ENCODE measurements at places on chromosomes 1 and 21. TPM values are rescaled to one million over a fixed set of nuclear protein-coding genes. Genes with fewer than 3 reads are reported as not detected.

DNA sequence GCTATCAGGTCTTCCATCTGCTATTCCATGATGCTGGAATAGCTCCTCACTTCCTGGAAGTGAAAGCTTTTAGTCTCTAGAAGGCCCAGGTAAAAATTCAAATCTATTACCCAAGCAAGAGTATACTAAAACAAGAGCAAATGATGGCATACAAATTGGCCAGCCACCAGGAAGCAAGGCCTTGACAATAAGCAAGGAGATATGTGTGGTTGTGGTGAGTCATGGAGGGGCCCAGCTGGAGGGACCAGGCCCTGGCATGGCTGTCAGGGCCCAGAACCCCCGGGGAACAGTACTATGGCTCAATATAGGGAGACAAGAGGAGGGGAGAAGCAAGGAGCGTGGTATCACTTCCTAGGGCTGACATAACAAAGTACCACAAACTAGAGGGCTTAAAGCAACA, 358.7 kb downstream of the RRAGC start:
- DNase-seq: no peak

- DNase-seq: no peak
These were observed 13.3 kb downstream of the OR2B11 start for GRCh38 chr1:247444571-247444970.

DNA sequence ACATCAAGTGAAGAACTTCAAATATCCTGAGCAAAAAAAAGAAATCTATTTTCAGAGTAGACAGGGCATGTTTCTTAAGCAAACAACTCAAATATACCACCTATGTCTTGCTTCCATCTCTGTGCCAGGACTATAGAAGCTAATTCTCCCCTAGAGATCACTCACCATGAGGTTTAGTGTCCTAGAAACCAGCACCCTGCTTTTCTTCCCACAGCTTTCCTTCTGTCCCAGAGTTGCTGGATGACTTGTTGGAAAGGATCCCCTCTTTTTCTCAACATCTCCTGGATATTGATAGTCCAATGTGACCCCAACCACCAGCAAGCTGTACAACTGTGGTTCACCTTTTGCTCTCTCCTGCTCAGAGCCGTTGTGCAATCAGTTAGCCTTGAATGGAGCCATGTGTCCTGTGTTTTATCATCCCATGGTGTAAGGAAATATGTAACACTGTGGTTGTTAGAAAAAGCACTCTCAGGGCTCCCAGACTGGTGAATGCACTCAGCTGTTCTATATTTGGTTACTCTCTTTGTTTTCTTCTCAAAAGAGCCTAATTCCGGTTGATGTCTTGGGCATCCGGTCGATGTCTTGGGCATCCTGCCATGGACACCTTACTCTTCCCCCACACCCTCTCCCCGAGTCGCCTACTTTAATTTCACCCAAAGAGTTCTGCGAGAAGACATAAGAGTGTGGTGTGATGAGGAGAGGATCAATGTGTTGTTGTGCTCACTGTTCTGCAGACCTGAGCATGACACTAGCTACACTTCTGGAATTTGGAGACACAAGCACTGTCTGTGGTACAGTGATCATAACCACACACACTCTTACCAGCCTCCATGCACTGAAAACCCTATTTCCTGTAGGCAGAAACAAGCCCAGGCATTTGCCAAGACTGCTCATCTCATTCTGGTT, 1.7 kb downstream of the TNFSF4 start:
- DNase-seq: peak; percentile 57

GRCh38 chr1:161932668-161933067, 91.0 kb downstream of the OLFML2B start:
- DNase-seq: no peak

GRCh38 chr1:54487571-54488050, 60.4 kb upstream of the ACOT11 start:
- no peak for DNase-seq

GRCh38 chr1:205962821-205963221, 19.6 kb upstream of the SLC26A9 start:
- no peak for DNase-seq

- DNase-seq: peak; percentile 27
These were observed 5.0 kb downstream of the WNT3A start for GRCh38 chr1:228011721-228012311.

- DNase-seq: no peak
These were observed 99.8 kb upstream of the C1orf105 start for GRCh38 chr1:172320733-172321132.

GRCh38 chr1:218031901-218032300, 253.2 kb upstream of the RRP15 start:
- DNase-seq: no peak

GRCh38 chr1:98910827-98911226, 93.8 kb downstream of the PLPPR5 start:
- no peak for DNase-seq

DNA sequence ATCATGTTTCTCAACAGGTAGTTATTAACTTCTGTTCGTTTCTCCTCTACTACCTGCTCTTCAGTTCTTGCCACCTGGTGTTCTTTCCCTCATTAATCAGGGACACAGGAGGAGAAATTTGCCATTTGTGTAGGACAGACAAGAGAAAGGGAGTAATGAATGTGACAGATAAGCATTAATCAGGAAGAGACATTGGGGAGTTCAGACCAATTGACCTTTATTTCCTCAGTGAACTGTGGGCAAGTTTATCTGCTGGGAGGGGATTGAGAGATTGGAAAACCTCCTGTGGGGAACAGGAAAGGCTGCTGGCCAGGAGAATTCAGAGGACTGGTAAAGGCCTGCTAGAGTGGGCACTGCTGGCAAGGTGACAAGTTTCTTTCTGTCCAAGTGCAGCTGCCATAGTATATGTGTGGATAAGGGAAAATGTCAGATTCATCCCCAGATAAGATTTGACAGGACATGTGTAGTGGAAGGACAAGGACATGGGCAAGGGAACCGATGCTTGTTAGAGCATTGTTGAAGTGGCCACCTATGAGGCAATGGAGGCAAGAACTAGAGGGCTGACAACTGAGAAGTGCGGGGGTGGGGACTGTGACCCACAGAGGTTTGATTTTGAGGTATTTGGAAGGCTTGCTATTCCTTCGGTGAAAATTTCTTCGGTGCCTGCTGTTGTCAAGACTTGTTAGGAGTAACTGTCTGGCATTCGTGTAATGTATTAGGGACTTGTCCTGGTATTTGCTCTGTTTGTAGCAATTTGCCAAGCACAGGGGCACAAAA, 12.6 kb downstream of the SZT2 start:
- no peak for DNase-seq

DNA sequence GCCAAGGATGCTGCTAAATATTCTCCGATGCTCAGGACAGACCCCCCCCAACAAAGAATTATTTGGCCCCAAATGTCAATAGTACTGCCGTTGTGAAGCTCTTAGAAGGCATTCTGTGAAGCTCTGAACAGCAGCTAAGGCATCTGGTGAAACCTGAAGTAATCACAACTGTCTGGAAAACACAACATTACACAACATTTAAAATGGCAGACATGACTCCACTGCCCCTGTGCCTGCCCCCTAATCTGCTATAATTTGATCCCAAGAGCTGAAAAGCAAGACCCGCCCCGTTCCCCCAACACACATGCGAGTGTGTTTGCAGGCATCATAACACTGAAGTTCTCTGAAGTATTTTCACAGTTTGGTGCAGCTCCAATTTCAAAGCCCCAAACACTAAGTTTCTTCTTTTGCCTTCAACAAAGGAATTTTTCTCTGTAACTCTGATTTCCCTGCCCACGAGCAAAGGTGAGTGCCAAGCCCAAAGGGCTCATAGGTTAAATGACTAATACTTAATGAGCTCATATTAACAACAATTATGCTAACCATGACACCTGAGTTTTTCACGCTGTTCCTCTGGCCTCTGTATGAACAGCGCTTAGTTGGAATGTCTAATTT, 129.2 kb downstream of the CLIC6 start:
- no peak for DNase-seq

WNT3A gene
- total RNA-seq: not detected

TMCO4 gene
- 18.6 TPM for total RNA-seq

RIPPLY3 gene
- total RNA-seq: not detected

CNIH3 gene
- total RNA-seq: 1.1 TPM

SPRR5 gene
- not detected for total RNA-seq

PIGR gene
- total RNA-seq: 0.06 TPM

NTMT2 gene
- total RNA-seq: not detected

TCHHL1 gene
- total RNA-seq: not detected

TMEM125 gene
- total RNA-seq: not detected

SPATA21 gene
- total RNA-seq: not detected
